Activated CD4-positive, alpha-beta T cell treated with anti-CD3 and anti-CD28 coated beads for 4 hours (primary cell): ENCODE measurements at places on chromosomes 7 and 10.

GRCh38 chr10:132208462-132209050 lies 21.8 kb downstream of the DPYSL4 start:
- DNase-seq = no peak

- DNase-seq = no peak
Measured at GRCh38 chr7:66099232-66099550, 15.5 kb upstream of the CRCP start.

- no peak for DNase-seq
Measured at GRCh38 chr10:131816157-131816775, 84.5 kb upstream of the PPP2R2D start.

DNA sequence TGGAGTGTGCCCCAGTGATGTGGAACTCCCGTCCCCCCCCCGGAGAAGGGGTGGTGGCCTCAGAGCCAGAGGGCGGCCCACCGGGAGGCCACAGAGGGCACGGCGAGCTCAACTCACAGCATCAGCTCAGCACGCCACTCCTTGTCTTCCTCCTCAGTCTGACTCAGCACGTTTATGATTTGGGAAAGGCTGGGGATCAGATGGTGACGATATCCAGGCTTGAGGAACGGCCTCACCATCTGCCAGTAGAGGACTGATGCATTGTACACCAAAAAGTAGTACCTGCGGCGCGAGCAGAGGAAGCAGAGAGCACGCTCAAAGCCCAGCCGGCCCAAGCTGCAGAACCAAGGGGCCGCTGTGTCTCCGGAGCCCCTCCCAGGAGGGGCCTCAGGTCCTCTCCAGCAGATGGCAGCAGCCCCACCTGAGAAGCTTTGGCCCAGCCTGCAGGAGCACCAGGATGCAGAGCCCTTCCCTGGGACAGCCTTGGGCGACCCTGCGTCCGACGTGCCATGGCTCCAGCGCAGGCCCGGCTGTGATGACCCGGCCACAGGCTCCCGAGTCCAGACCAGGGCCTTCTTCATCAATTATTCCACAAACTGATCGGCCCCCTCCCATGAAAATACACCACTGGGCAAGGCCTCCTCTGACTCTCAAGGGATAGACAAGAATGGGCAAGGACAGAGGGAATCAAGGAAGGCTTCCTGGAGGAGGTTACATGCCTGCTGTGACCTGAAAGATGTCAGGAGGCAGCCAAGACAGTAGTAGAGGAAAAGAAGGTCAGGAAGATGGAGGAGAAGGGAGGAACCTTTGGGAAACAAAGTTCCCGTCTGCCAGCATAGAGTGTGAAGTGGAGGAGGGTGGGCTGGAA lies 3.7 kb downstream of the CFAP46 start:
- no peak for DNase-seq

DNA sequence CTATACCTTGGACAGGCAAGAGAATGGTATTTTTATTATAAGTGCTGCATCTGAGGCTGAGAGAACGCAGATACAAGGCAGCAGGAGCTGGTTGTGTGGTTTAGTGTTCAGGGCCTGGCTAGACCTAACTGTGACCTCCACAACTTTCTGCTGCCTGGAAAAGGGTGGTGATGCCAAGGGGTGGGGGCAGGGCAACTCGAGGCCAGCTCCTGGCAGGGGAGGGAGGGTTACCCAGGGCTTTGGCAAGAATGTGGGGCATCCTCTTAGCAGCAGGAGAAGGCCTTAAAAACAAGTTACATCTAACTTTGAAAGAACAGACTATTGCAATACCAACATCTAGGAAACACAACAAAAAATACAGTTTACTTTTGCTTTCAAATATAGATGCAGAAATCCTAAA lies 13.0 kb downstream of the MXI1 start:
- no peak for DNase-seq

GRCh38 chr7:47343061-47343455 lies 238.9 kb downstream of the TNS3 start:
- DNase-seq = no peak

DNA sequence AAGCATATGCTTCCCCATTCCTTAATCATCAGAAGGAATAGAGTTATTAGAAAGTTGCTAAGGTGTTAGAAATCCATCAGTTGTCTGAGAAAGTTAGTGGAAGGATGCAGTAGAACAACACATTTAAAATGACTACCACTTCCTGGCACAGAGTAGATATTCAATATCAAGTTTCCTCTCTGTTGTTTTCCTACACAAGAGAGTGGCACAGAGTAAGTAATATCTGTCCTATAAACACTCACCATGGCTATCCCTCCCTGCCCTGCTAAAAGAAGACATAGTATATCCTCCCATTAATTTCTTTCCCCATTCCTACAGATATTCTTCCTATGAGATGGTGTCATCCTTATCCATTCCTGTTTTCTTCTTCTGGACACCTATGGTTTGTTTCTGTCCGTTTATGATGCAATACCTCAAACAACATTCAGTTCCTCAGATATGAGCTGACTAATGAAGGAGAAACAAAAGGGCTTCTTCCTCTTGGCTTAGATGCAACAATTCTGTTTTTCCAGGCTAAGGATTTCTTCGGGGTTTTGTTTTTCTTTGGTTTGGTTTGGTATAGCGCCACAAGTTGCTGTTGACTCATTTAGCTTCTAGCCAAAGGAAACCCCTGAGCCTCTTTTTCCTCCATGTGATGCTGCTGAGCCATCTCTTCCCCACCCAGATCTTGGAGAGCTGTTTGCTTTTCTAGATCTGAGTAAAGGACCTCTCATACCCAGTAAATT lies 32.9 kb upstream of the BPGM start:
- no peak for DNase-seq
